ENCODE measurements at places on chromosomes 12 and 14.

DNA sequence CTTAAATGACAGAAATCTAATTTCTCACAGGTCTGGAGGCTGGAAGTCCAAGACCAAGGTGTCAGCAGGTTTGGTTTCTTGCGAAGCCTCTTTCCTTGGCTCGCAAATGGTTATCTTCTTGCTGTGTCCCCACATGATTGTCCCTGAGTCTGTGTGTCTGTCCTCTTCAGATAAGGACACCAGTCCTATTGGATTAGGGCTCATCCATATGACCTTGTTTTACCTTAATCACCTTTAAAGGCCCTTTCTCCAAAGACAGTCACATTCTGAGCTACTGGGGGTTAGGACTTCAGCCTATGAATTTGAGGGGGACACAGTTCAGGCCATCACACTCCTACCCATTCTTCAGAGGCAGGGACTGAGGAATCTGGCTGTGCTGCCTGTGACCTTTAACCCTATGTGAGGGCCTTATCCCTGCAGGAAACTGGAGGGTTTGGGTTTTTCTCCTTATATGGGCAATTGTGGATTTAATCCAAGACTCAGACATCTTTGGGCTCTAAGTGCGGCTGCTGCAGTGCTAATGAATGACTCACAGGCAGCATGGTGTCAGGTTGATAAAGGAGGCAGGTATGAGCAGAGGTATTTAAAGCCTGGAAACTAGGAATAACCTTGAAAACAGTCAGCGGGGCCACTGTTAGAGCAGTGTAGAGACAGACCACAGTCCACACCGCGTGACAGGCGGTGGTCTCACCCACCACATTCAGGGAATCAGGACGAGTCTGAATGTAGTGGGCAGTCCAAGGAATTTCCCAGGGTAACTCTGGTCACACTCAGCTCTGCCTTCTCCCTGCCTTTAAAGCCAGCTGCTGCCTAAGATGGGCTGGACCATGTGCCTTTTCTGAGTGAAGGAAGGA is 10.2 kb downstream of the TPCN1 start:
- no peaks in the 10 kb centered on the region for H3K27me3 ChIP-seq
- H3K36me3 ChIP-seq, result peaks cover 48% of the 10 kb centered on the region
- H3K4me1 ChIP-seq, result peaks cover 54% of the 10 kb centered on the region
- peak overlapping the region; percentile 18 for H3K27ac ChIP-seq
- no peak overlapping the region for H3K4me3 ChIP-seq

- no peaks in the 10 kb centered on the region for H3K4me1 ChIP-seq
- DNase-seq, result no peak
- no peak overlapping the region for H3K4me3 ChIP-seq
- no peaks in the 10 kb centered on the region for H3K36me3 ChIP-seq
- H3K27ac ChIP-seq, result no peak overlapping the region
- H3K27me3 ChIP-seq, result peaks cover 17% of the 10 kb centered on the region
These were observed 124.8 kb downstream of the GLT1D1 start for GRCh38 chr12:128978067-128978466.

DNA sequence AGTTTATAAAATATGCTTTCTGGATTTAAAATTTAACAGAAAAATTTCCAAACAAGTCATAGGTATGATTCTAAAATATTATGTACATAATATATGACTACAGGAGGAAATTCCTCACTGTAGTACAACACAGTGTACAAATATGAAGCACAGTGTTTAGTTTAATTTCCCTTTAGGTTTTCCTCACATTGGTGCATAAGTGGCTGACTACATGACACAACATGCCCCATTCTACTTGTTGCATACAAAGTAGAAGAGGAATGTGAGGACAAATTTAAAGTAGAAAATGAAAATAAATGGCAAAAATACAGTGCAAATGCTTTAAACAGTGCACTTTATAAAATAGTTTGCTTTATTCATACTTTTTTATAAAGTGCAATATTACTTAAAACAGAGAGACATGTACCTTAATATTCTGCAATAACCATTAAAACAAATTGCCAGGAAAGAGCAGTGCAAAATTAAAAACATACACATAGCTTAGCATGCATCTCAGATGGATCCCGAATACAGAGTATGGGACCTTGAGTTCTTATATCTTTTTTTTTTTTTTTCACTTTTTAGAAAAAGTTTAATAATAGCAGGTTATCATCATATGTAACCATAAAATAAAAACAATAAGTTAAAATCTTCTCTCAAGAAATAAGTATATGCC is 54.8 kb upstream of the TTC7B start:
- H3K4me3 ChIP-seq, result no peak overlapping the region
- H3K27me3 ChIP-seq, result no peaks in the 10 kb centered on the region
- no peak for DNase-seq

DNA sequence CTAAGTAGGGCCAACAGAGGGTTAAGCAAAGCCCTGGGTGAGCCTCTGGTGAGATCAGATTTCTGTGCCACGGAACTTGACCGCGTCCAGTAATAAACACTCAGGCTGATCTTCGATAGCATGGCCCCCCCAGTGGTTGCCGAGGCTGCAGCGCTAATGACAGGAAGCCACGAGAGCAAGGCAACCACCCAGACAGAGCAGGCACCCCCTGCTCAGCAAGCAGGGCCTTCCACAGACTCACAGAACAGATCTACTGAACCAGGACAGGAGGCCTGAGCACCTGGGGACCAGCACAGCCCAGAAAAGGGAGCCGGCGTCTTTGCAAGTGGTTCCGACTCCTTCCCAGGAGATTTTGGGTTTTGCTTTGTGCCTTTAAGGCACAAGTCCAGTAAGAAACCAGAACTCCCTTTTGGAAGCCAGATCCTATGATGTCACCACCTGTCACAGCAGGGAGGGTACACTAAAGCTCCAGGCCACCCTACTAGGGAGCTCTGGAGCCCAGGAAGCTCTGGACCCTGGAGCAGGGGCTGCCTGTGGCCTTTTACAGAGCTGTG is 42.3 kb downstream of the BCL11B start:
- H3K27ac ChIP-seq, result peak overlapping the region; percentile 96
- H3K36me3 ChIP-seq, result peaks cover 49% of the 10 kb centered on the region
- peaks cover 96% of the 10 kb centered on the region for H3K4me1 ChIP-seq
- DNase-seq, result no peak
- H3K4me3 ChIP-seq, result peak overlapping the region; percentile 68
- H3K27me3 ChIP-seq, result no peaks in the 10 kb centered on the region

DNA sequence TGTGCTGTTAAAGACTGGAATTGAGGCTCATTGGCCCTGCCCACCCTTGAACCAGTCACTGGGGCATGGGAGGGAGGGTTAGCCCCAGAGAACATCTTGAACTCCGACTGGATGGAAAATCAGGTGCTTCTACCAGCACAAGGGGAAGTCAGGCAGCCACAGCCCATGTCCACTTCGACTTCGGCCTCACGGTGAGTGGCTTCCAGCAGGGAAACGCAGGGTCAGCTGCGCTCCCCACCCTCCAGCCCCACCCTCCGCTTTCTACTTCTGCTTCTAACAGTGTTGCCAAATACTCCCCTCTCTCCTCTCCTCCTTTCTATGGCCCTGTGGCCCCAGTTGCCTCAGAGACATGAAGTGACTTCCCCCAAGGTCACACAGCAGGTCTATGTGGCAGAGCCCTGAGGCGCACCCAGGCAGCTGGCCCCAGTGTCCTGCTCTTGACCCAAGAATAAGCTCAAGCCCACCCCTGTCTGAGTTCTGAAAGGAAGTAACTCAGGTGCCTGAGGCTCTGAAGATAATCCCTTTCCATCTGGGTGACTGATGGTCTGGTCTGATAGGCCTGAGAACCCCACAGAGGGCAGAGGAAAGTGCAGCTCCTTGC is 11.9 kb upstream of the SH2B3 start:
- no peaks in the 10 kb centered on the region for H3K36me3 ChIP-seq
- H3K27ac ChIP-seq, result no peak overlapping the region
- DNase-seq, result no peak
- peaks cover 12% of the 10 kb centered on the region for H3K4me1 ChIP-seq

GRCh38 chr12:27780612-27781408 is 774 bp upstream of the MANSC4 start:
- peak overlapping the region; percentile 65 for H3K27ac ChIP-seq
- DNase-seq, result peak; percentile 49
- H3K4me3 ChIP-seq, result peak overlapping the region; percentile 78
- peaks cover 17% of the 10 kb centered on the region for H3K36me3 ChIP-seq
- peaks cover 34% of the 10 kb centered on the region for H3K4me1 ChIP-seq

- no peaks in the 10 kb centered on the region for H3K36me3 ChIP-seq
- peaks cover 5% of the 10 kb centered on the region for H3K4me1 ChIP-seq
- no peak overlapping the region for H3K4me3 ChIP-seq
- no peak overlapping the region for H3K27ac ChIP-seq
- DNase-seq, result no peak
- H3K27me3 ChIP-seq, result no peaks in the 10 kb centered on the region
These were observed 12.3 kb upstream of the DYNLL1 start for GRCh38 chr12:120483621-120484020.

GRCh38 chr12:26403601-26404000 is 208.2 kb downstream of the SSPN start:
- peaks cover 4% of the 10 kb centered on the region for H3K36me3 ChIP-seq
- H3K4me1 ChIP-seq, result no peaks in the 10 kb centered on the region
- H3K27me3 ChIP-seq, result no peaks in the 10 kb centered on the region
- H3K4me3 ChIP-seq, result no peak overlapping the region
- no peak overlapping the region for H3K27ac ChIP-seq
- no peak for DNase-seq

- H3K4me3 ChIP-seq, result no peak overlapping the region
- H3K27ac ChIP-seq, result no peak overlapping the region
- DNase-seq, result no peak
- H3K4me1 ChIP-seq, result peaks cover 88% of the 10 kb centered on the region
- H3K27me3 ChIP-seq, result no peaks in the 10 kb centered on the region
These were observed 7.1 kb downstream of the ETV6 start for GRCh38 chr12:11656550-11656949.

DNA sequence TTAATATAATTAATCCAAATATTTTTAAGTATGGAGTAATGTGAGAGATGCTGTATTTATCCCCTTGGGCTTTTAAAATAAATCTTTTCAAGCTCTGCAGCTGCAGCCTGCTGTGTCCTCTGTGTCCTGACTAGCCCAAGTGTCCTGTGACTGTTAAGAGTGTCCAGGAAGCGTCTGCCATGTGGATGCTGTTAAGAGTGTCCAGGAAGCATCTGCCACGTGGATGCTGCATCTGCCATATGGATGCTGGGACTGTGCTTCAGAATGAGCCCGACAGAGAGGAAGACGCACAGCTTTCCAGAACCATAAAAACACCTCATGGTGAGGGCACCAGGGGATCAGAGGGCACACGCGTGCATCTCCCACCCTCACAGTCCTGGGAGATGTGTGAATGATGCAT is 307.2 kb downstream of the ADGRD1 start:
- no peak overlapping the region for H3K4me3 ChIP-seq
- peaks cover 1% of the 10 kb centered on the region for H3K27me3 ChIP-seq
- DNase-seq, result no peak
- H3K27ac ChIP-seq, result no peak overlapping the region
- no peaks in the 10 kb centered on the region for H3K36me3 ChIP-seq
- no peaks in the 10 kb centered on the region for H3K4me1 ChIP-seq

- DNase-seq, result peak; percentile 71
- H3K36me3 ChIP-seq, result peaks cover 3% of the 10 kb centered on the region
- no peaks in the 10 kb centered on the region for H3K27me3 ChIP-seq
- H3K4me3 ChIP-seq, result peak overlapping the region; percentile 91
- peaks cover 66% of the 10 kb centered on the region for H3K4me1 ChIP-seq
These were observed 201.9 kb upstream of the FOXN3 start for GRCh38 chr14:89618811-89619551.

- H3K27me3 ChIP-seq, result no peaks in the 10 kb centered on the region
- H3K4me3 ChIP-seq, result no peak overlapping the region
- H3K27ac ChIP-seq, result no peak overlapping the region
- H3K4me1 ChIP-seq, result no peaks in the 10 kb centered on the region
- no peak for DNase-seq
These were observed 1389.3 kb downstream of the AACS start for GRCh38 chr12:126454581-126454980.

- no peaks in the 10 kb centered on the region for H3K36me3 ChIP-seq
- no peak overlapping the region for H3K4me3 ChIP-seq
- no peaks in the 10 kb centered on the region for H3K27me3 ChIP-seq
- no peaks in the 10 kb centered on the region for H3K4me1 ChIP-seq
- H3K27ac ChIP-seq, result no peak overlapping the region
These were observed 77.8 kb downstream of the FERMT2 start for GRCh38 chr14:52873065-52873464.

GRCh38 chr14:75662966-75663365 is 1.9 kb downstream of the TTLL5 start:
- no peak for DNase-seq
- peaks cover 13% of the 10 kb centered on the region for H3K36me3 ChIP-seq
- peaks cover 31% of the 10 kb centered on the region for H3K4me1 ChIP-seq
- H3K4me3 ChIP-seq, result peak overlapping the region; percentile 18

GRCh38 chr12:131785763-131786330 is 42.3 kb upstream of the MMP17 start:
- no peaks in the 10 kb centered on the region for H3K27me3 ChIP-seq
- H3K27ac ChIP-seq, result no peak overlapping the region
- H3K4me1 ChIP-seq, result no peaks in the 10 kb centered on the region

GRCh38 chr12:102435827-102436436 is 44.4 kb downstream of the IGF1 start:
- DNase-seq, result no peak
- no peaks in the 10 kb centered on the region for H3K36me3 ChIP-seq
- peaks cover 3% of the 10 kb centered on the region for H3K27me3 ChIP-seq
- H3K4me3 ChIP-seq, result no peak overlapping the region
- H3K27ac ChIP-seq, result no peak overlapping the region
- H3K4me1 ChIP-seq, result no peaks in the 10 kb centered on the region

GRCh38 chr12:64221651-64222008 is 466 bp downstream of the KICS2 start:
- peaks cover under 1% of the 10 kb centered on the region for H3K27me3 ChIP-seq
- H3K36me3 ChIP-seq, result no peaks in the 10 kb centered on the region
- DNase-seq, result peak; percentile 68
- H3K4me3 ChIP-seq, result peak overlapping the region; percentile 83

DNA sequence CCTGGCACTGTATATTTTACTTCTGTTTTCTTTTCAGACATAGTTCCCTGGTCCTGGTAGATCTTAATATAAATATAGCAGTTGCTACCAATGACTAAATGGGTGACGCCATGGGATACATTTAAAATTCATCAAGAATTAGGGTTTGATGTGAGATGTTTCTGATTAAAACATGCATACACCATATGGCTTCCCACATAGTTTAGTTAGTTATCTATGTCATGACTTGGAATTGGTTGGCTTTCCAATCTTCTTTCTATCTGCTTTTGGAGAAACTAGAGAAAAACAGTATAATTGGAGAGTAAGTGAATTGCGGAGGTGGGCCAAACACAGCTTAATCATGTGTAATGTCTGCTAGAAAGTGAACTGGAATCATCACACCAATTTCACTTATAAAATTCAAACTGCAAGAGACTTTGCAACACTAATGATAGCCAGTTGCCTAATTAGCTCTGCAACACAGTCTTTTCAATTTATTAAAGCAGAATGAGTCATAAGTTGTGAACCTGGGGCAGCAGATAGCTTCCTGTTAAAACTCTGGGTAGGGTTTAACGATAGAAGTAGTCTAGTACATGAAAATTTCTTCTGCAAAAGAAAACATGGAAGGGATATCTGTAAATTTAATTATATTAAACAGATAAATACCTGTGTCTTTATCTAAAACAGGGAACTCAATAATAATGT is 295.2 kb downstream of the SLC16A7 start:
- H3K27ac ChIP-seq, result no peak overlapping the region
- H3K36me3 ChIP-seq, result no peaks in the 10 kb centered on the region
- H3K4me1 ChIP-seq, result no peaks in the 10 kb centered on the region
